ENCODE measurements at places on chromosomes 2 and 18. TPM values are rescaled to one million over a fixed set of nuclear protein-coding genes. Genes with fewer than 3 reads are reported as not detected.
A peak's percentile ranks its signal among the peaks of the same experiment; 100 is the strongest.

- no peak for DNase-seq
Observed at GRCh38 chr2:219687882-219688559, 60.6 kb downstream of the SLC4A3 start.

DNA sequence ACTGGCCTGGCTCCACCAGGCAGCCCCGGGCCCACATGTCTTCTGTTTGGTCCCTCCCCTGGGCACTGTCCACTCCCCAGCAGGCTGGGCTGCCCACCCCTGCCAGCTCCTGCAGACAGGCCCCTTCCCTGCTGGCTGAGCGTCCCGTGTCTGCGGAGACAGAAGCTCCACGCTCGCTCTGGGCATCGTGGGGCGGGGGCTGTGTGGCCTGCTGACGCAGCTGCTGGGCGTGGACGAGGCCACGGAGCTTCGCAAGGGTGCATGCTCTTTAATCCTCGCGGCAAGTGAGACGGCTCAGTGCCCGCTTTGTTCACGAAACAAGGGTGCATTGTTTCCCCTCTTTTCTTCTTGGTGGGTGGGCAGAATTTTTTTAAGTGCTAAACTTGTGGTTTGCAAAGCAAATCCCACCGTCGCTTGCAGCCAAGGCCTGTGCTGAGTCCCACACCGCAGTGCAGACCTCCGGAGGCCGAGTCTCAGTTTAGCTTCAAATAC is 132.8 kb upstream of the CTDP1 start:
- DNase-seq: no peak

GRCh38 chr2:218659988-218660358 is 490 bp downstream of the BCS1L start:
- no peak for DNase-seq

DNA sequence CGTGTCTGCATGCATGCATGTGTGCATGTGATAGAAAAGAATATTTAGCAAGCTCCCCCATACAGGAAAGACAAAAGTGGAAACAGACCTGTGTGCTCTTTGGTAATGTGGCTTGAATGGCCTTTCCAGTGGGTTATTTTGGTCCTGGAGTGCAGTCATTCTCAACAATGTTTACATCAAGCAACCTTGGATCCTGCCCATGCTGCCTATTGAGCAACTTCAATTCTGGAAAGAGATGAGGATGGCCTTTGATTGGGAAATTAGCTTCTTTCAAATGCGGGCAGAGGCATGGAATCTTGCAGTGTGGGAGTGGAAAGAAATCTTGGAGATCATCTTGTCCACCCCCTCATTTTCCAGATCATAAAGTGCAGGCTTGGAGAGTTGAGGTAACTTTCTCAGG is 87.2 kb upstream of the SMAD2 start:
- no peak for DNase-seq

GRCh38 chr2:226115832-226116200 is 683.8 kb downstream of the IRS1 start:
- DNase-seq: no peak

DNA sequence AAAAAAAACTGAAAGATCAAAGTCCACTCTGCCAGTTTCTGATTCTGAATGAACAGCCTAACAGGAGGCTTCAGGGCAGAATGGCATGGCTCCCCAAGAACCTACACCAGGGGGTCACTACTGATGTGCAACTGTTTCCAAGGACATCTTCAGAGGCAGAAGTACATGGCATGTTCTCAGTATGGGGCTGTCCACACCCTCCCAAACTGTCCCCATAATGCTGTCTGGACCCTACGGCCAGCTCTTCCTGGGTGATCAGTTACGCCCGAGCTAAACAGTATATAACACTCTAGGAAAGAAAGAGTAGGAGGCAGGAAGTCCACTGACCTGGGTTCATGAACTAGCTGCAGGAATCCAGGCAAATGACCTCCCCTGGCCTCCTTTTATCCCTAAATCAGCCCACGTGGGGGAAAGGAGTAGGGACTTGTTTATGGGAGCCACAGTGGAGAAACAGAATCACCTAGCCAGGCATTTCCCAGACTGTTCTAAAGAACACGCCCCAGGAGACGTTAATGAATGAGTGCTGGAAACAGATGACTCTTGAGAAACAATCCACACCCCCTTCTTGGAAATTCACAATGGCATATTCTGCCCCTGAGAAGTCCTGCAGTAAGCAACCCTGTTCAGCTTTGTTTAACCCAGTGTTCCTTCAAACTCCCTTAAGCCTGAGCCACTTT is 2.5 kb downstream of the TMBIM1 start:
- DNase-seq: no peak

- DNase-seq: no peak
Observed at GRCh38 chr2:123245156-123245555, 779.9 kb upstream of the CNTNAP5 start.

- DNase-seq: no peak
Observed at GRCh38 chr2:118845005-118845521, 2.4 kb downstream of the EN1 start.

GRCh38 chr2:20580690-20581437 is 70.0 kb downstream of the HS1BP3 start:
- no peak for DNase-seq

DNA sequence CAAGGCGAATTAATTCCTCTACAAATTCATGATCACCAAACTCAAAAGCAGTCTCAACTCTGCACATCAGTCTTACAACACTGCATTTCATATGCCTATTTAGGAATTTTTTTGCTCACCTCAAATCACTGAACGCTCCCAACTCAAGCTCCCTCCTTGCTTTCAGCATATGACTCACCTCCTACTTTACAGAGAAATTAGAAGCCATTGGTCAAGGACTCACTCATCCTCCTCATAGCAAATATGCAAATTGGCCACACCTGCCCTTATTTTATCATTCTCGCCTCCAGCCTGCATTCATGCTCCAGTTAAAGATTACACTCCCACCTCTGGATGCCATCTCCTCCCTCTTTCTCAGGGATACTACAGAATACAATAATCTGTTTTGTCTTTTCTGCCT is 148.8 kb downstream of the MBD2 start:
- DNase-seq: no peak

DNA sequence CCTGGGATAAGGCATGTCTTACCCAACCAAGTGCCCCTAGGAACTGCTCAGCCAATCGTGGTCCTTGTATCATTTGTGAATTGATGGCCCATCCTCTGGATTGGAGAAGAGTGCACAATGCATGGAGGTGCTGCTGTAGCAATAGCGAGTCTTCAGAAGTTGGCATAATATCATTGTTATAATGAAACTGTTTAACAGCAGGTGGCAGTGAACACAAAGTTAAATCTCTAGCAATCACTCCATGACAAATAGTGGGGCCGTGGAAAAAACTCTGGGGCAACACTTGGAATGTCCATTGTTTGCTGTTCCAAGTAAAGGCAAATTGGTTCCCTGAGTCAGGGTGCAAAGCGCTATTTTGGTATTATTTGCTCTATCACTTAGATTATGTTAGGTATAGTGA is 11.4 kb downstream of the REG1A start:
- DNase-seq: no peak

- DNase-seq: no peak
Observed at GRCh38 chr2:190266314-190266713, 53.3 kb downstream of the HIBCH start.

- no peak for DNase-seq
Observed at GRCh38 chr18:25077038-25077943, 274.7 kb downstream of the ZNF521 start.

- no peak for DNase-seq
Observed at GRCh38 chr18:10420561-10421352, 33.7 kb upstream of the APCDD1 start.

- DNase-seq: peak; percentile 69
Observed at GRCh38 chr18:79988451-79989194, at the start of gene TXNL4A. TSS of gene TXNL4A (minus strand) at chr18:79988563. CDS start at chr18:79988392, 171 bp downstream.

DNA sequence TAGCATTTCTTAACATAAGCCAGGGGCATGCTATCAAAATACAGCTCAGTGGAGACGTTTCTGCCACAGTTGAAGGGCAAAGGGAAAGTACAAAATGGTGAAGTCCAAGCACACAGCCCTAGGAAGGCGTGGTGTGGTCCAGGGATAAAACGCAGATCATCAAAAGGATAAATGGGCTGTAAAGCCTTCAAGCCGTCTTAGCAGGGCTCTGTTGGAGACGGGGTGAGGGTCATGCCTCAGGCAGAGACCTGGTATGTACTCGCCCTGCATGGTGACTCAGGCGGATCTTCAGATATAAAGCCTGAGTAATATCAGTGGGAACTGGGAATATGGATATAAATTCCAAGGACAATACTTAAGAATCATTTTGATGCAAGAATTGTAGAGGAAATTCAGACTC is 61.2 kb downstream of the NGEF start:
- no peak for DNase-seq

GRCh38 chr2:109164739-109165221 is 35.8 kb downstream of the SH3RF3 start:
- no peak for DNase-seq

DNA sequence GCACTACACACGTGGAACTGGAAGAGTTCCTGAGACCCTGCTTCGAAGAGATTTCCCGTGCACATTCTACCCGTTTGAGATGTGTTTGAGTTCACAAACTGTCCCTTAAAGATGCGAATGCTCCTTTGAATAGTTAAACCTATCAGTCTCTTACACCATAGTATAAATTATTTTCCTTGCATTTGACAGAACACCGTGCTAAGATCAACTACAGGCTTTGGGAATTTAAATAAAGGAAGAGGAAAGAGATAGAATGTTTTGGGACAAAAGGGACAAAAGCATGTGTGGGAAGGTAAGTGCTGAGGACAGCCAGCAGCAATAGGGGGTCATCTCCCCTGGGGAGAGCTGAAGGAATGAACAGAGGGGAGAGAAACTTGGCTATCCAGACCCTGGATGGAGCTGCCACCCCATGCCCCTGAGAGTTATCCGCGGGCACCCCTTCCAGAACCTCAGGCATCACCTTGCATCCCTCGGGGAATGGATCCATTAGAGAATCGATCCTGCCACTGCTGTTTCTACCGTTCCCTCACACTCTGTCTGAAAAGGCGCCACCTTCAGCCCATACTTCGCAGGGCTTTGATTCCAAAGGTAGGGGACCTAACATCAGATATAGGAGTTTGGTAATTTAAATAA is 888 bp upstream of the ADCY3 start:
- DNase-seq: no peak

GRCh38 chr2:170345607-170346006 is 167.7 kb downstream of the MYO3B start:
- DNase-seq: no peak

DNA sequence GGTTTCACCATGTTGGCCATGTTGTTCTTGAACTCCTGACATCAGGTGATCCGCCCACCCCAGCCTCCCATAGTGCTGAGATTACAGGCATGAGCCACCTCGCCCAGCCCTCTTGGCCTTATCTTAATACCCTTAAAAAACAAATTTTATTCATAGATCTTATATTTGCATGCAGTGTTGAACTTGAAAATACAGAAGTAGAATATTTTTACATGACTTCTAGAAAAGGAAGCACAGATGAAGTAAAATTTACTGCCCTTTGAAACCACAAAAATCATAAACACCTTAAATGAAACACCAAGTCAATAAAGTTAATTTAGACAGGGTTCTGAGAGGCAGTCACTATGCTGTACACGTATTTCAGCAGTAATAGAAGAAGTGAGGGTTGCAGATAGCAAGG is 145.7 kb downstream of the CERS6 start:
- no peak for DNase-seq

DNA sequence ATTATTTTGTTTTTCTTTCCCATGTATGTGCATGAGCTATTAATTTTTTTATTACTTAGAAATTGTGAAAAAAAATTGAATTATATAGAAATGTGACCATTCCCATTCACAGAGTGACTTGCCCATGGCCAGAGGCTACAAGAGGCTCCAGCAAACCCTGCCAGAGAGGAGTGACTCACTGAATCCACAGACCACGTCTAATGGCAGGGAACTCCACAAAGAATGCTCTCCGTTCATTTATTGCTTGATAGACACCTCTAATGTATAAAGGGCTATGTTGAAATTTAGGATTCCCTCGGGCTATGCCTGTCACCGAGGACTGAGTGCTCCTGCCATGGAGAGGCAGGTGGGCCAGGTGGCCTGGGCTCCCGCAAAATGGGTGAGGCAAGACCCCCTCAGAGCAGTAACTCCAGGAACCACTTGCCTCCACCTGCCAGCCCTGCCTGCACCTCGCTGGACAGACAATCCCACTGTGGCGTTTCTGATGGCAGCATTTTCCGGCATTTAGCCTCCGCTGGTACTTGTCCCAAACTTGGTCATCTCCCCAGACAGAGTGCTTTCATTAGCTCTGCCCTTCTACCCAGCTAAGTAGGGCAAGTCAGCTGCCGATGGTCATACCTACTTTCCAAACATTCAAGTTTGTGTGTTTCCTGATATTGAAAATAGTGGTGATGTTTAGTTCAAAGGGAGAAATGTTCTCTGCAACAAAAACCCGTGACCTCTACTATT is 200.3 kb downstream of the PRKCE start:
- no peak for DNase-seq

DNA sequence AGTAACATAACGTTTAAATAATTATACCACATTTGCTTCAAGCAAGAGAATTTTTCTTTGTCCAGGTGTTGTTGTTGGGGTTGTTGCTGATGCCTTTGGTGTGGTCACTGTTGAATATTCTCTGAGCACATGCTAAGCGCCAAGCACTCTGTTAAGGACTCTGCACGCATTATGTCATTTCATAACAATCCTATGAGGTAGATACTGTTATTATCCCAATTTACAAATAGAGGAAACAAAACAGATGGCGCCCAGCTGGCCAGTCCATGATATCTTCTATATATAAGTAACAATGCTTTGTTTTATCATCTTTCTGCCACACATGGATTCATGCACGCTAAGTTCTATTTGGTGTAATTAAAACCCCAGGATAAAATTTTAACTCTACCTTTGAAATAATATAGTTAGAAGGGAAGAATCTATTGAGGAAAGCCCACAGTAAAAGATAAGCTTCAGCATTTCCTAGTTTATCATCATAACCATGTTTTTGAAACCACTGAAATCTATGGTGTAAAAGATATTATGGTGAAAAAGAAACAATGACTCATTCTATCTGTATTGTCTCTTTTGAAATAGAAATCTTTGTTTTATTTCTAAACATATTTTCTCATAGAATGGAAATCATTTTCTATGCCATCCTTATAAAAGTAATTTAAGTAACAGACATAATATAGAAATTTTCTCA is 199.7 kb downstream of the PID1 start:
- no peak for DNase-seq

- no peak for DNase-seq
Observed at GRCh38 chr2:25375989-25376545, 34.3 kb upstream of the DNMT3A start.

- no peak for DNase-seq
Observed at GRCh38 chr2:152443771-152444170, 108.8 kb downstream of the FMNL2 start.

Gene SH3BP4
- 25.8 TPM for total RNA-seq

Gene REG3A
- not detected for total RNA-seq

Gene NLRC4
- total RNA-seq: 3.3 TPM

Gene MARCHF4
- total RNA-seq: not detected

Gene MYO1B
- 37.1 TPM for total RNA-seq

Gene TWSG1
- 33.3 TPM for total RNA-seq

Gene DES
- total RNA-seq: 20.8 TPM

Measured in tibial nerve (tissue), 4 donors.